CD4-positive, alpha-beta T cell treated with Interleukin-15 for 4 hours (primary cell): ENCODE measurements at places on chromosomes 1 and 21.

DNA sequence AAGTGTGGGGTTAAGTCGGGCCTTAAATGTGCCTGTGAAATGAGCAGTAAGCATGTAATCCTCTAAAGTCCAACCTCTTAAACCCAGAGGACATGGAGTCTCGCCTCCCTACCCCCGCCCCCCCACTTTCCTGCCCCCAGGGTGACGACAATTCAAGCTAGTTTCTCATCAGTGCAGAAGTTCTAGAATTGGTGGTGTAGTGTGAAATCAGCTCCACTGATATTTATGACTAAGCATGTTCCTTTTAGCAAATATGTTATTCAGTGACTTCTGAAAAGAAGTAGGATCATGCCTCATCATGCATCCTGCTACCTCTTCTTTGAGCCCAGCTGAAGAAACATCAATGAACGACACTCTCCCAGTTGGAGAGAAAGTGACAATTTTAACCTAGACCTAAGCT is 2.6 kb upstream of the ABCB10 start:
- DNase-seq: no peak

DNA sequence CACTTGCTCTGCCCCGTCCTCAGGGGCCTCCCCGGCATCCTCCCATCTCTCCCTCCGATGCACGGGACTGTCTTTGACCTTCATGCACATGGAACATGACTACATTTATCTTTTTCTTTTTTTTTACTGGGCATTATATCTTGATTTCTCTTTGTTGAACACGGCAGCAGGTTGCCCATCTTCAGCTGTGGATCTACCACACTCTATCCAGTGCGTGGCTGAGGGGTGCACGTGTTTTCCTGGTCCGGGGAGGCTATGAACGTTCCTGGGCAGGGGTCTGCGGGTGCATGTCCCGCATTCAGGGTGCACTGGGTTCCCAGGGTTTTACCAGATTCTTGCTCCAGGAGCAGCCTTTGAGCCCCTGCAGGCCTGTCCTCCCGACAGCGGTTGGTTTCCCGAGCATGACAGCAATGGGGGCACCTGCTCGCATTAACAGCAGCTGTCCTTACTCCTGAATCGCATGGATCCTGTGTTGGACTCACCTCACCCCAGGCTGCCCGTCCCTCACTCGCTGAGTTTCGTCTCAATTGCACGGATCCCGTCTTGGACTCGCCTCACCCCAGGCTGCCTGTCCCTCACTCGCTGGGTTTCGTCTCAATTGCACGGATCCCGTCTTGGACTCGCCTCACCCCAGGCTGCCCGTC is 7.4 kb downstream of the POFUT2 start:
- no peak for DNase-seq

DNA sequence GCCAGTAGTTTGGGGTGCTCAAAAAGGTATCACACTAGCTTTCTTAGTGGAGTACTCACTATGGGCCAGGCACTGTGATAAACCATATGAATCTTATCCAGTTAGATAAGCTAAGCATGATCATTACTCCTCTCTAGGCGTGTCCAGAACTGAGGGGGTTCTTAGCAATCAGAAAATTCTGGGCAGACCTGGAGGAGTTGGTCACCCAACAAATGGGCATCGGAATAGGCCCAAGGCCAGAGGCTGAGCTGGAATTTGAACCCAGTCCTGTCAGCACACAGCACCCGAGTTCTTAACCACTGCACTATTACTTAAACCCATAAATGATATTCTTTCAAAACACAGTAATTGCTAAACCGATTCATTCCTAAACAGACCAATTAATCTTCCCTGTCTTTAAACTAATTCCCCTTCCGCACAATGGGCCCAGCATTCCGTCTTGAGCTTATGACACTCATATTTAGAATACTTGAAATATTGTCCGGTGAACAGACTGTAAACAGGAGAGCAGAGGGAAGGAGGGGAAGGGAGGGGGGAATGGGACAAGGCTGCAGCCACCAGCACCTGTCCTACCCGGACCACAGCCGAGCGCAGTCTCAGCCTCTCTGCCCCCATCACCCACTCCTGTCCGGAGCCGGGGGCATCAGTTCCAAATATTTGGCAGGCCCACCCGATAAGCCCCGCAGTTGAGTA is 113.0 kb upstream of the GADD45A start:
- no peak for DNase-seq

- DNase-seq: no peak
Measured at GRCh38 chr1:51627672-51628071, 10.8 kb downstream of the OSBPL9 start.

- DNase-seq: no peak
Measured at GRCh38 chr1:10898921-10899320, 102.5 kb upstream of the CASZ1 start.

DNA sequence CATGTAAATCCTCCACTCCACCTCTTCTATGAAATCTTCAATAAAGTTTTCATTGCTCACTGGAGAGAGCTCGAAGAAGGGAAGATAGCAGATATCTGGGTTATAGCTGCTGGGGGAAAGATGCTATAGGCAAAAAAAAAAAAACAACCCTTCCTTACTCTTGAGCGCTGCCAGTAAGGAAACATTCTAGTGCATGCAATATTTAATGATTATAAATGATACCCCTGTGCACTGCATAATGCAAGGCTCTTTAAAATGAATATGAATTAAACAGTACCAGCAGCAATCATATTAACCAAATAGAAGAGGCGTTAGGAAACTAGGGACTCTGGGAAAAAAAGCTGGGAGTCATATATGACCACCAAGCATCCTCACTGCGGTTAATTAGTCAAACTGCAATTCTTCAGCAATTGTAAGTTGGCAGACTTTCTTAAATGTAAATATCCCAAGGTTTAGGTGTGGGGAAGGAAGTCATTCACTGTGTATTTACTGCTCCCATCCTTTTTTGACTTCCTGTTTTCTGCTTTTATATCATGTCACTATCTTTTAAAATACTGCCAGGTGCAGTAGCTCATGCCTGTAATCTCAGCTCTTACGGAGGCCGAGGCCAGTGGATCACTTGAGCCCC is 3.7 kb upstream of the DMRTB1 start:
- no peak for DNase-seq

DNA sequence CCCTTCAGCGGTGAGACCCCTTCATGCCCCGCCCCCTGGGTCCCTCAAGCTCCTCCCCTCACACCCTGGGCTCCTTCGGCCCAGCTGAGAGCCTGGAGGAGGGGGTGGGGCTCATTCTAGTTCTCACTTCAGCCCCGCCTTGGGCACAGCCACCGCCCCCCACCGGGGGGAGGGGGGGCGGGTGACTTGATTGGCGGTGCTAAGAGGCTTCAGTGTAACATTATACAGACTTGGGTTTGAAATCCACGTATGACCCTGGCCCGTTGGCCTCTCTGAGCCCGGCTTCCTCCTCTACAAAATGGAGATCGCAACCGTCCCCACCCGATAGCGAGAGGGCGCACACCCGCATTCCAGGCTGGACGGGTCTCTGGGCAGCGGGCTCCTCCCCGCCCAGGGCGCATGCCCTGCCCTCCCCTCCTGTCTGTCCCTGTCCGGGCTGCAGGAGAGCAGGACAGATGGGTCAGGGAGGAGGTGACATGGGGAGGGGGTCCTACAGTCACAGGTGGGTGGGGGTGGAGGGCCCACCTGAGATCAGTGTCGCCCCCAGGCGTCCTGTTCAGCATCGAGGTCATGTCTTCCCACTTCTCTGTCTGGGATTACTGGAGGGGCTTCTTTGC is 5.1 kb downstream of the CLCNKB start:
- DNase-seq: peak; percentile 22

GRCh38 chr1:12433323-12434053 is 184.5 kb downstream of the DHRS3 start:
- no peak for DNase-seq

GRCh38 chr1:232221802-232222499 is 408.0 kb downstream of the SIPA1L2 start:
- no peak for DNase-seq

- no peak for DNase-seq
Measured at GRCh38 chr1:80540149-80540548, 1260.6 kb upstream of the ADGRL2 start.

DNA sequence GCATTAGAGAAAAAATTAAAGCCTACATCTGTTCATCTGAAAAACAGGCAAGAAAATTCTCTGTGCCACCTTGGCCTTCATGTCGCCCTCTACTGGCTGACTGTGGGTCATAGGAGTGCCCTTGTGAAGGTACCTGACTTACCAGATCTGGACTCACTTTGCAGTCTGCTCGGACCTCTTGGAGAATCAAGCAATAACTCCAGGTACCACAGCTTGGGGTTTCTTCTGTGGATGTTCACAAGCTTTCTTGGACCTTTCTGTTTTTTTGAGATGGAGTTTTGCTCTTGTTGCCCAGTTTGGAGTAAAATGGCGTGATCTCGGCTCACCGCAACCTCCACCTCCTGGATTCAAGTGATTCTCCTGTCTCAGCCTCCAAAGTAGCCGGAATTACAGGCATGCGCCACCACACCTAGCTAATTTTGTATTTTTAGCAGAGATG is 2.4 kb upstream of the PRAMEF18 start:
- peak; percentile 25 for DNase-seq

GRCh38 chr1:150280138-150280707 is 2.1 kb upstream of the CIART start:
- DNase-seq: no peak

DNA sequence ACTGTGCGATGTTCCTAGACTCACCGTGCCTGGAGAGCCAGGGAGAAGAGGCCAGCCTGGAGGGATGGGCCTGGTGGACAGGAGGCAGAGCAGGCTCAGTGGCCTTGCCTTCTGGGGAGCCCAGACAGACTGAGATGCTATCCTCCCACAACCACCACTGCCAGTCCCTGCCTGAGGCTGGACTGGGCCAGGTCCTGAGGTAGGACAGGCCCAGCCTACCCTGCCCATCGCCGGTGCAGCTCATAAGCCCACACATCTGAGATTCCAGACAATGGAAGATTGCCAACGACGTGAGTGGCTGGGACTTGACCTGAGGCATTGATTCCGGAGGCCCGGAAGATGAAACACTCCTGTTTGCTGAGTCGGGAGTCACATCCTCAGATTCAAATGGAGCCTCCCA is 5.8 kb downstream of the CLEC20A start:
- no peak for DNase-seq
